ENCODE measurements at places on chromosomes 6 and 20.

GRCh38 chr20:43564993-43565757 is 6.3 kb downstream of the SGK2 start:
- no peak for DNase-seq

DNA sequence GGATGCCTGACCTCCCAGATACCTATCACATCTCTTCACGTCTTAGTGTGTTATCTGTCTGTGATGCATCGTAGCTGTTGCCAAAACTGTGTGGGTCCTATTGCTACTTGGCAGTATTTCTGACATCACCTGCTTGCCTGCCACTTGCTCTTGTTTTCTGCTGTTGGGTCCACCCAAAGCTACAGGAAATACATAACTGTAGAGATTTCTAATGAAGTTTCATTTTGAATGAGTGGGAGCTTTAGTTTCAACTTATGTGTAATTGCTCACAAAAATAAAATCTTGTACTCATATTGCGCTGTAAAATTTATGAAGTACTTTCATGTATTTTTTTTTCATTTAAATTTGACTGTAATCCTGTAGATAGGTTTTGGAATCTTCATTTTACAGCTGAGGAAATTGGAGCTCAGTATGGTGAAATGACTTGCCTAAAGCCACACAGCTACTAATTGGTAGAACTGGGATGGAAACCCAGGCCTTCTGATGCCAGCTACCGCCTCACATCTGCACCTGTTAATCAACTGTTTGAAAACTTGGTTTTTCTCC is 113.6 kb upstream of the MAN1A1 start:
- DNase-seq: no peak

DNA sequence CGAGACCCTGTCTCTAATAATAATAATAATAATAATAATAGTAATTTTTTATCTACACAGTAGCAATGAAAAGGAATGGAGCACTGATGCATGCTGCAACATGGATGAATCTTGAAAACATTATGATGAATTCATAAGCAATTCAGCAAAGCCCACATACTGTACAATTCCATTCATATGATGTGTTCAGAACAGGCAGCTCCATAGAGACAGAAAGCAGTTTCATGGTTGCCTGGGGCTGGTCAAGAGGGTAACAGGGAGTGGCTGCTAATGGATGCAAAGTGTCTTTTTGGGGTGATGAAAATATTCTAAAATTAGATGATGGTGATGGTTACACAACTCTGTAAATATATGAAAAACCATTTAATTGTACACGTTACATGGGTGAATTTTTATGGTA is 43.6 kb downstream of the SLC24A3 start:
- DNase-seq: no peak

- DNase-seq: no peak
Measured at GRCh38 chr6:84417260-84417659, 189.8 kb upstream of the CEP162 start.

GRCh38 chr20:63782051-63782471 is 42.5 kb downstream of the SLC2A4RG start:
- DNase-seq: no peak

DNA sequence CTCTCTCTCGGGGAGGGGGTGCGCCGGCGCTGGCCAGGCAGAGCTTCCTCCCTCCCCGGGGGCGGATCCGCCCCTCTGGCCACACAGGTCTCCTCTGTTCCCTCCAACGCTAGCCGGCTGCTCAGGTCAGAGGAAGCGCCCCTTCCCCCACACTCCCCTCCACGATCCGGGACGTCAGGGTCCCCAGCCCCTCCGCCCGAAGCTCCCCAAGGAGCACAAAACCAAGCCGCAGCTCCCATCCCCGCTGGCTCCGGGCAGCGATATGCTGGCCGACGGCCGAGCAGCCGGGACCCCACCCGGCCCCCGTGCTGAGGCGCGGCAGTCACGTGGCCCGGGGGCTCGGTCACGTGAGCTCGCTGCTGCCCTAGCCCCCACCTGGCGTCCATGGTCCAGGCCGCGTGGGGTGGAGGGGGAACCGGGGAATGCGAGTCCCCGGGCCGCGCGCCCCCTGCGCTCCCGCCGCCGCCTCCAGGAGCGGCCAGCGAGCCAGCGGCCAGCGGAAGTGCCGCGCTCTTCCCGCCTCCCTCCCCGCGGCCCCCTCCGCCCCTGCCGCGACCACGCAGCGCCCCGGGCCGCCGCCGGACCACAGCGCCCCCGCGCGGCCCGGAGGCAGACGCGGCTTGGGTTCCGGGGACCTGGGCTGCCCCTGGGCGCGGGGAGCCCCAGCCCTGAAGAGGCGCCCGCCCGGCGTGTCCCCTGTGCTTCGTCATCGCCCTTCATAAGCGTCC is at the start of gene SLC35B2:
Gene SLC35B2, minus strand, starts transcription at position 504 of the 728 bp plus-strand sequence. Its CDS starts 118 bp downstream, at position 386.
- DNase-seq: no peak

- no peak for DNase-seq
Measured at GRCh38 chr6:158567152-158567551, 7.3 kb downstream of the TMEM181 start.

DNA sequence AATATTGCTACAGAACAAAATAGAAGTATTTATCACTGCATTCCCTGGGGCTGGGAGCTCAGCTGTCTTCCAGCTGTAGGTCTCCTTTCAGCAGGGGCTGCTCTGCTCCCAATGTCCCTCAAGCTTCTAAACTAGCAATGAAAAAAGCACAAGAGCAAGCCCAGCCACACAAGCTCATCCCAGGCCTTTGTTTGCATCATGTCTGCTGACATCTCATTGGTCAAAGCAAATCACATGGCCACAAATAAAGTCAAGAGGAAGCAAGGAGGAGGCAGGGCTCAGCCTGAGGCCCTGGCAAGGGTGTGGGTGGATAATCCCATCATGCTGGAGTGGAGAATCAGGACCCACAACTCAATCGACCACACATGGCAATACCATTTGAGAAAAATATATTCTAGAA is 2.2 kb upstream of the BFSP1 start:
- DNase-seq: peak; percentile 52

DNA sequence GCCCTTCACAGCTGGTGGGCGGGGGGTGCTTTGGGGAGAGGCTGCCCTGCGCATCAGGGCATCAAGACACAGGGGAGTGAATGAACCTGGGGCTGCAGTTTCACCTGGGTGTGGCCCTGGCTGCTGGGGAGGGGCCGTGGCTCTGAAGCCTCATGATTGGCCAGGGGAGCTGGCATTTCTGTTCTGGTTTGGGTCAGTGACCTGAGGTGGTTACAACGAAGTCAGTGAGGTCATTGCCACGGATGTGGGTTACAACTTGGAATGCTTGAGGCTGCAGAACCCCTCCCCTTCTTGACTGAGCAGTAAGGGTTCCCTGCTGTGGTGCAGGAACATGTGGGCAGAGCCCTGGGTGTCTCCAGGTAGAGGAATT is 3.0 kb downstream of the TCEA2 start:
- no peak for DNase-seq

DNA sequence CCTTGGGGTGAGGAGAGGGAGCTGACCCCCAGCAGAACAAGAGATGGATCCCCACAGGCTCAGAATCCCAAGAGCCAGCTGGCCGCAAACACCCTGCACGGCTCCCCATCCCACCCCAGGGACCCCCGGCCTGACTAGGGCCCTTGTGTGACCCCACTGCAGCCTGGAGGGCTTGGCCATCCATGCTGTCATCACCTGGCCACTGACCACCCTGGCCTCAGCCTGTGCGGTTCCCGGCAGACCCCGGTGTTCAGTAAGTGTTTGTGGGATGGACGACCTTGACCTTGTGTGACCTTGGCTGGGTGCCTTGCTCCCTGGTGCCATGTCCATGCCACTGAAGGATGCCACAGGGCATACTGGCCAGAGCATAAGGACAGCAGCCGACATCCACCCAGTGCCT is 328.3 kb downstream of the TAF4 start:
- DNase-seq: no peak

- DNase-seq: no peak
Measured at GRCh38 chr6:24004659-24005058, 121.4 kb upstream of the NRSN1 start.

- no peak for DNase-seq
Measured at GRCh38 chr6:129748901-129749748, 39.1 kb upstream of the ARHGAP18 start.

DNA sequence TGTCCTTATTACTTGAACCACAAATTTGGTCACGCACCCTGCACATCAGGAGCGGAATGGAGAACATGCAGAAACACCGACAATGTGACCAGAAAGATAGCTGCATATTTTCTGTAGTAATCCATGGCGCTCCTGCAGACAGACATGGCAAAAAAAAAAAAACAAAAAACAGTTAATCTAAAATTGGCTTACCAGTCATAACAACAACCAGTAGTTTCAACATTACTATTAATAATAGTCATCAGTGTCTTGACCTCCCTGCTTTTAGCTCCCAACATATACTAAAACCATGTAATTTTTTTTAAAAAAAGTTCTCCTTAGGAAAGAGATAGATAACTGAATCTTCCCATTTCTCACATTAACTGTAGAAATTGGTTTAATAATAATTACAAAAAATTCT is 6.8 kb downstream of the CGA start:
- peak; percentile 31 for DNase-seq

GRCh38 chr6:23268348-23268747 is 699.0 kb downstream of the HDGFL1 start:
- no peak for DNase-seq

GRCh38 chr6:13268913-13269518 is 59.3 kb downstream of the TBC1D7 start:
- no peak for DNase-seq

- DNase-seq: no peak
Measured at GRCh38 chr6:43911354-43912115, 141.5 kb downstream of the VEGFA start.

GRCh38 chr20:58553841-58554240 is 38.6 kb upstream of the APCDD1L start:
- no peak for DNase-seq

GRCh38 chr6:23696992-23697391 is 429.0 kb upstream of the NRSN1 start:
- DNase-seq: no peak

DNA sequence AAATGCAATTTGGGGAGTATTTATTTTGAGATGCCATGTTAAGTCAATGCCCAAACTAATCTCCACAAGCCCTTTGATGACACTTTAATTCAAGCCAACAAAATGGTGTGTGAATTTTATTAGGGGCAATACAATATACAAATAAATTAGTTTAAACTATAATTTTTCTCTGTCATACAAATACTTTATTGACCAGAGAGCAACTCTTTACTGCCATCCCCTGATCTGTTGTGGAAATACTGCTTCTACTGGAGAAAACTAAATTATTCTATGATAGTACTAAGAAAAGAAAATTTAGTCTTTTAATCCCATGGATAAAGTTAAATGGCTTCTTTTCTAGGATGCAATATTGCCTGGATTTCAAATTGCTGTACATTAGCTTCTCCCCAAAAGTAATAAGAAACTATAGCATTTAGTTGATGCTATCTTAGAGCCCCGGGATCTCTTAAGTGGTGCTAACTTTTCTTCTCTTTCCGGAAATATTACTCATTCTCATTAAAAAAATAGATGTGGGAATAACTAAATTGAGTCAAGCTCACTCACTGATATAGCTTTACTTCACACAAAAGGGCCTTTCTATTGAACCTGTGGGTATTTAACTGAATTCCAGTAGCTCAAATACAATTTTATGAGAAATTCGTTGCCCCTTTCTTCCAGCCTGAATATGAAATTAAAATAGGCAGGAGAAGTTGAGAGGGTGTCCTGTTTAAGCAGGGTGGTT is 49.2 kb downstream of the SMPDL3A start:
- DNase-seq: no peak

All from CMK (cell line).